ENCODE measurements at places on chromosomes 2 and 18.
A peak's percentile ranks its signal among the peaks of the same experiment; 100 is the strongest.

DNA sequence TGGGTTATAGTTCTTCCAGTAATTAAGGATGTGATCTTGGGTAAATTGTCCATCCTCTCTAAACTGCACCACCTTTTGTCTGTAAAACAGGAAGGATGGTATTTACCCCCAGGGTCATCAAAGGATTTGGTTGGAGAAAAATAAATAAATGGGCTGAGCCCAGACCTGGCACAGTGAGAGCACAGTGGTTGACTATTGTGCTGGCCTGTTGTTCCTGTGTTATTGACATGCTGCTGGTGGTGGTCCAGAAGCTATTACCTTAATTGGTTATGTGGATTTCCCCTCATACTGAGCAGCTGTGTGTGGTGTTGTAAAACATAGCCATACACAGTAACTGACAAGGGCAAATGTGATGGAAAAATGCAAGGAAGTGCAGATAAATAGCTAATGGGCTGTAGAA is 746 bp upstream of the IL37 start:
- DNase-seq: no peak

DNA sequence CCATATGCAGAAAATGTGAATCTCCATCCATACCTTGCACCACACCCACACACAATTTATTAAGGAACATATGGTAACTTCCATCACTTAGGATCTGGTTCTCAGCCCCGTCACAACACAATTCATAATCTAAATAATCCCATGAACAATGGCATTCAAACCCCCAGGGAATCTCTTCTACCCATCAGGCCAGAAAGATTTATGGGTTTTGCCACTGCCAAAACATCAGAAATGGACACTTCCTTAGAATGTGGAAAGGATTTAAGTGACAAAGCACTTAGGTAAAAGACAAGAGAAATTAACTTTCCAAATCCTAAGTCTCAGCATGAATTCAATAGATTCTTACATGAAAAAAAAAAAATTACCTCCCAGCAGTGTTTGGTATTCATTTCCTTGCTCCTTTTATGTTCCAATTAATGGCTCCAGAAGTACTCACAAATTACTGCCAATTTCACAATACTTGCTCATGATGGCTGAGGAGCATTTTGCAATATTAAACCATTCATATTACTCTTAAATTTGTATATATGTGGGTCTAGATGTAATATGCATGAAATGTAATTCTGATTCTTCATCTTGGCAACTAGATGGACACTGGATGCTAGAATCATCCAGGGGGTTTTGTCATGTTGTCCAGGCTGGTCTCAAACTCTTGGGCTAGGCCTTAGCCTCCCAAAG is 56.5 kb upstream of the TMEM247 start:
- DNase-seq: no peak

DNA sequence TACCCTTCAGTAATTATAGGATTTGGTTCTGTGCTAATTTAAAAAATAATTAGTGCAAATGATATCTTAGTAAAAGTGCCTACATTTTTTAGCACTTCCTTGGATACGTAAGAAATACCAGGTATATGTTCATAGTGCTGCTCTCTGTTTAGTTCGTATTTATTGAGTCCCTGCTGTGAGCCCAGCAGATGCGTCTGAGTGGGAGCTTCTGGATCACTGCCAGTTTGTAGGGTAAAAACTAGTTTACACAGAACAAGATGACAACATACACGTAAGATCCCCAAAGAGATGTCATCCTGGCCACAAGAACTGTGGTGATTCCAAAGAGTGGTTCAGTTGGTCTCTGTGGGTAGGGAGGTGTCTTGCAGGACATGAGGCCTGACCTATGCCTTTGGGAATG is 103.2 kb downstream of the CTIF start:
- no peak for DNase-seq

DNA sequence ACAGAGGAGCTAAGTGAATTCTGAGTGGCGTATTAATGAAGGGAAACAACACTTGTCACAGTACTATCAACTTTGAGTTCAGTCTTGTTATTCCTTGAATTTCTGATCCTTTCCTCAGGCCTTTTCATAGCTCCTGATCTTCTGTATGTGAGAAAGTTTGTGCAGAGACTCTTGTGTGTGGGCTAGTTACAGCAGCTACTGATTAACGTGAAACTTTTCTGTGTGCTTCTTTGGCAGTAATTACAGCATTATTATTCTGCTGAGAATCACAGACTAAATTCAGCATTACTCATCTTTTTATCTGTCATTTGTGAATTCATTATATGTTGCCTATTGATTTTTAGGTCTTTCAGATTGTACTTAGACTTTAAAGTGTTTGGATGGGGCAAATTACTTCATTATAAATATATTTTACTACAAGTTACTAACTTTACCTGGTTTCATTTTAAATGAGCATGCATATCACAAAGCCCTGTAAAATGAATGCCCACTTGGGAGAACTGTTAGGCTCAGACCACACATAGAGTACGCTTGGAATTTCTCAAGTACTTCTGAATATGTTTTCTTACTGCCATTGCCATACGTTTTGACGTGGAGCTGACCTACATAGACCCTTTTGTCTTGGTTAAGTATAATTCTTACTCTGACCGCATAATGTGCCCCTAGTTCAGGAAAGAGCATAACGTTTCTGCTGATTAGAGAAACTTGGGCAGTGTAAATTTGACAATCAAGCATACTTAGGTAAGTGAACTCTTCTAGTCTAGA is 36.2 kb downstream of the CREB1 start:
- no peak for DNase-seq

- no peak for DNase-seq
Measured at GRCh38 chr18:75324686-75325257, 102.7 kb downstream of the SMIM21 start.

DNA sequence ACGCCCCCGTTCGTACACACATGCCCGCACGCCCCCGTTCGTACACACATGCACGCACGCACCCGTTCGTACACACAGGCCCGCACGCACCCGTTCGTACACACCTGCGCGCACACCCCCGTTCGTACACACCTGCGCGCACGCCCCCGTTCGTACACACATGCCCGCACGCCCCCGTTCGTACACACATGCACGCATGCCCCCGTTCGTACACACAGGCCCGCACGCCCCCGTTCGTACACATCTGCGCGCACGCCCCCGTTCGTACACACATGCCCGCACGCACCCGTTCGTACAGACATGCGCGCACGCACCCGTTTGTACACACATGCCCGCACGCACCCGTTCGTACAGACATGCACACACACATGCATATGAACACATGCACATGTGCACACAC is 45.7 kb downstream of the SPP2 start:
- DNase-seq: no peak

DNA sequence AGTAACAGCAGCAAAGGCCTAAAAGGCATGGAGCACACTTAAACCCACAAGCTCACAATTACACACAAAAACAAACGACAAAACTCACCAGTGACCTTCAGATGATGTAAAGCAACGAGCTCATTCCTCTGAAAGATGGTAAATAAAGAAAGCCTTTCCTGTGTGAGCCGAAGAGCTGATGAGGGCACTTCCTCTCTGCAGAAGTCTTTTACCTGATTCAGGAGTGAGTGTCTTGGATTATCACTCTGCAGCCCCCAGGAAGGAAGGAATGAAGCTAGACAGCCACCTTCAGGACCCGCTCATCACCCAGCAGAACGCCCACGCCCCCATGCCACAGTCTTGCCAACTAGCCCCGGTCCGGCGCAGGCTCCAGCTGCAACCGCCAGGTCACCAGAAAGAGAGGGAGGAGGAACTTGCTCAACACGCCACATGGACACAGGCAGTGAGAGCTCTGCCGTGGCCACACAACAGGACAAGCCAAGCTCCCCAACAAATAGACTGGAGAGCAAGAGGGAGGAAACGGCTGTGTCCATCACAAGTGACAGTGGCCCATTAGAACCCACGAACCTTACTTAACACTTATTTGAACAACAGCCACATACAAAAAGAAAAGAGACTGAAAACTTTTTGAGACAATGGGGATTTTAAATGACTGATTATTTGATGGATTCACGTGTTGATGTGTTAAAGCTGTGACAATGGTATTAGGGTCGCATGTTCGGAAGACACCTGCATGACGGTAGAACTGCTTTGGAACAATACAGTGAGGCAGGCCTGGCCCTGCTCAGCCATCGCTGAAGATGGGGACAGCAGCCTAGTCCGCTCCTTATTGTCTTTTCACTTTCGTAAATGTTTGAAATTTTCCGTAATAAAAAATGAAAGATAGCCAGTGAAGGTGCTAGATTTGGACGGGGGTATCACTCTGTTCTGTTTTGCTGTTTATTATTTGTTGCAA is 127.3 kb downstream of the HDAC4 start:
- DNase-seq: no peak

- no peak for DNase-seq
Measured at GRCh38 chr2:39241588-39241987, 2.2 kb downstream of the CDKL4 start.

- DNase-seq: no peak
Measured at GRCh38 chr2:188970211-188970610, 4.0 kb upstream of the COL3A1 start.

GRCh38 chr2:112487444-112487961 is 5.5 kb downstream of the TTL start:
- no peak for DNase-seq

- DNase-seq: no peak
Measured at GRCh38 chr2:128449226-128450061, 130.8 kb upstream of the HS6ST1 start.

DNA sequence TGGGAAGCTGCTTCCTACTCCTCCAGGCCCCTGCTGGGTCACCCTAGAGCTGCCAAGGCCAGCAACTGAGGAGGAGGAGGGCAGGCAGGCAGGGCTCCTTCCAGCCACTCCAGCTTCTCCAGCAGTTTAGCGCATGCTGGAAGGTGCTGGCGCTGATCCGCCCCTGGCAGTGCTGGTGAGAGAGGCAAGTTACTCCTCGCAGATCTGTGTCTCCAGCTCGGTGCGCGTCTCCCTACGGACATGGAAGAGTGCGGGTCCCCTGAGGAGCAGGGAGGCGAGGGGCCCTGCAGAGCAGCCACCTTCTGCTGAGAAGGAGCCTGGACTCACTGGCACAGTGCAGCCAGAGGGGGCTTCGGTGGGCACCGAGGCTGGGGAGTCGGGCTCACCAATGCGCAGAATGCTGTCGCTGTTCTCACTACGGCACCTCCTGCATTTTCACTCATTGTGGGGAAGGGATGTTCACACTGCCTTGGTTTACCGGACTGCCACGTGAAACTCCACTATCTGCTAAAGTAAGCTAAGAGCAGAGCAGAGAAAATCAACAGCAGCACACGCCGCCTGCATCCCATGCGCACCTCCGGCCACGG is 206.0 kb downstream of the HDAC4 start:
- no peak for DNase-seq

DNA sequence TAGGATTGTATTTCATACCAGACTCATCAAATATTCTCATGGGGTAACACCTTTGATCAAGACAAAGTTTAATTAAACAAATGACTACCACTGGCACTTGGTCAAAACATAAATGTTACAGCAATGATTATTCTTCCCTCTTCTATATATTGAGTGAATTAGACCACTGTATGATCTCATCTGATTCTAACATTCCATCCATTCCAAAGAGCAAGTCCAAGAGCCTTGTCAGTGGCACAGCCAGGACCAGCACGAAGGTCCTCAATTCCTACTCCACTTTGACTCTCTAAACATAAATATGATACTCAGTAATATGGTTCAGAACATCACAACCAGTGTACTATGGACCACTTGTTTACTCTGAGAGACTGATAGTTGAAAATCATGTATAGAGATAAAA is 86.4 kb downstream of the AP1S3 start:
- DNase-seq: no peak

DNA sequence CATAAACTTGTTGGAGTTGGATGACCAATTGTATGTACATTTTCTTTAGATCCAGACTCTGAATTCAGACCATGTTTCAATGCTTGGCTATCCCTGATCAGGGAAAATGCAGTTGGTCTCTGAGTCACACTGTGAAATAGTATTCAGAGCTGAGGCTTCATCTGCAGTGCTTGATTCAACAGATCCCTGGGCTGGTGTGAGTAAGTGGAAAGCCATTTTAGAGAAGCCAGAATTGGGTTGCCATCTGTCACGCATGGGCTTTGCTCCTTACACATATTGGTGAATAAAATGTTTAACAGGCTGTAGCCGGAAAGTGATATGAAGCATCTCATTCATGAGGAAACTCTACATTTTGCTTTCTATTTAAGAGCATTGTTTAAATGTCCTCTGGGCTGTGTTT is 50.0 kb upstream of the ACYP2 start:
- no peak for DNase-seq

- DNase-seq: peak; percentile 80
Measured at GRCh38 chr2:43426305-43427031, 169.4 kb downstream of the THADA start.

- peak; percentile 82 for DNase-seq
Measured at GRCh38 chr2:218128781-218129457, 3.1 kb downstream of the CXCR2 start.

GRCh38 chr2:222309361-222309760 is 10.6 kb upstream of the PAX3 start:
- no peak for DNase-seq

DNA sequence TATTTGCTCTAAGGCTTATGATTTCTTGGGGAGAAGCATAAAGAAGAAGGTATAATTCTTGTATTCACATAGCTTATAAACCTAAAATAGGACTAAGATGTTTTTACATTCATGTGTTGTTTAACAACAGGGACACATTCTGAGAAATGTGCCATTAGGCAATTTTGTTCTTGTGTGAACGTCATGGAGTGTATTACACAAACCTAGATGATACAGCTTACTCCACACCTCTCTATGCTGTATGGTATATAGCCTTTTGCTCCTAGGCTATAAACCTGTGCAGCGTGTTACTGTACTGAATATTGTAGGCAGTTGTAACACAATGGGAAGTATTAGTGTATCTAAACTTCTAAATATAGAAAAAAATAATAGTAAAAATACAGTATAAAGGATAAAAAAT is 92.1 kb downstream of the PHLPP1 start:
- peak; percentile 28 for DNase-seq

DNA sequence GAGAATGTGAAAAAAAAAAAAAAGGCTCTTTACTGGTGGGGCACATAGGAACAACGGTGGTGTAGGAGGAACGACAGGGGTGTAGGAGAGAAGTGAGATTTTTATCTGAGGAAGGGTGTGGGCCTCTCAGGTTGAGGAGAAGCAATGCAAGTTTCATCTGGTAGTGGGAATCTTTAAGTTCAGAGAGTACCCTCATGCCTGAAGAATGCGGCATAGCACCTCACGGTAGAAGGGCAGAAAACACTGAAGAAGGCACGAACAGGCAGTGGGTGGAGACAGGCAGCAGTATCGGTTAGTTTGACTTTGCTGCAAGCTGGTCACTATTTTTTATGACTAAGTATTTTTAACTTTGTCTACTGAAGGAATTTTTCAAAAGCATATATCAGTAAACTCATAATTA is 52.2 kb upstream of the TSPYL6 start:
- DNase-seq: peak; percentile 63

GRCh38 chr2:221334481-221335218 is 237.5 kb downstream of the EPHA4 start:
- DNase-seq: no peak

Data from trophoblast cell (in vitro differentiated cells and primary cell).